ENCODE measurements at places on chromosomes 5 and 9.

DNA sequence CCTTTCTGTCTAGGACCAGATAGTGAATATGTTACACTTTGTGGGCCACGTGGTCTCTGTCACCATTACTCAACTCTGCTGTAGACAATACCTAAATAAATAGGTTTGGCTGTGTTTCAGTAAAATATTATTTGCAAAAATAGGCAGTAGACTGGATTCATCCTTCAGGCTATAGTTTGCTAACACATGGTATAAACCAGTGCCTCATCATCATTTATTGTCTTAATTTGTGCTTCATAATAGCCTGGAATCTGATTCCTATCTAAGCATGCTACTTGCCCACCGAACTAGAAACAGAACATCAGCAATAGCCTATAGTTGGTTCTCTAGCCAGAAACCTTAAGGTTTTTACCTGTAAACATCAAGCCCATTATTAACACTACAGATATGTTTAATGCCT lies 215.6 kb downstream of the FBXL7 start:
- no peak for DNase-seq

- no peak for DNase-seq
Observed at GRCh38 chr5:72187388-72188075, 80.3 kb downstream of the MAP1B start.

- DNase-seq: no peak
Observed at GRCh38 chr5:177555665-177556064, 1.3 kb upstream of the FAM193B start.

DNA sequence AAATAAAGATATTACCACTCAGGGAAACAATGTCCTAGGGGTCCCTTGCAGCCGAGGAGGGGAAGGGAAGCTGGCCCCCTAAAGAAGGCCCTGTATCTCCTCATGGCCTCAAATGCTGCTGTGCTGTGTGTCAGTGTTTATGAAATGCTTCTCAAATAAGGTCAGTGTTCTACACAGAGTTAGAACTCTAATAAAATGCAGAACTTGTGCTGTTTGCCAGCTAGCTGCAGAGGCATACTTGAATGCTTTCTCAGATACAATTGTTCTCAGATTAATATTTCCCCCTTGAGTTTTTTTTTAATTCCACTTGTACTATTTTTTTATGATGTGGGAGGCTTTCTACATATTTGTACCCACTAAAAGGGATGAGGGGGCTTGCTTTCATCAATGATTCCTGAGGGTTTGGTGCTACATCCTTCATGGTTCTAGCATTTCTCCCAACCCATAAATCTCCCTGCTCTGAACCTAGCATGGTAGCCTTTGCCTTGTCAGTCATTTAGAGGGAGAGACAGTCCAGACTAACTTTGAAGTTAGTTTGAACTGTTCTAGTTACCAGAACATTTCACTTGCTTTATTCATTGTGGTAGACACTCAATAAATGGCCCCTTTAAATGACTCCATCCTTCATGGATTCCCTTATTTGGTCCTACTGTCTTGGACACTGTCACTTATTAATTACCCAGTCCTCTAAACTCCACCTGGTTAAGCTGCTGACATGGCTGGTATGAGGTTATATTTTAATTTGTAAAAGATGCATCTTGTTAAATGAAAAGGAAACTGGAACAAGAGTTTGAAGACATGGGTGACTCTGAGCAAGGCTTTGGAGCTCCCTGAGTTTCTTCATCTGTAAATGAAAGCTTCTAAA lies 12.6 kb downstream of the SLIT3 start:
- DNase-seq: no peak

Measured in right lobe of liver (tissue), 6 donors.